ENCODE measurements at places on chromosomes 12 and 14. TPM values are rescaled to one million over a fixed set of nuclear protein-coding genes. Genes with fewer than 3 reads are reported as not detected.

The CHPT1 gene
- 40.2 TPM for polyA plus RNA-seq

The JDP2 gene
- polyA plus RNA-seq: 18.4 TPM

DNA sequence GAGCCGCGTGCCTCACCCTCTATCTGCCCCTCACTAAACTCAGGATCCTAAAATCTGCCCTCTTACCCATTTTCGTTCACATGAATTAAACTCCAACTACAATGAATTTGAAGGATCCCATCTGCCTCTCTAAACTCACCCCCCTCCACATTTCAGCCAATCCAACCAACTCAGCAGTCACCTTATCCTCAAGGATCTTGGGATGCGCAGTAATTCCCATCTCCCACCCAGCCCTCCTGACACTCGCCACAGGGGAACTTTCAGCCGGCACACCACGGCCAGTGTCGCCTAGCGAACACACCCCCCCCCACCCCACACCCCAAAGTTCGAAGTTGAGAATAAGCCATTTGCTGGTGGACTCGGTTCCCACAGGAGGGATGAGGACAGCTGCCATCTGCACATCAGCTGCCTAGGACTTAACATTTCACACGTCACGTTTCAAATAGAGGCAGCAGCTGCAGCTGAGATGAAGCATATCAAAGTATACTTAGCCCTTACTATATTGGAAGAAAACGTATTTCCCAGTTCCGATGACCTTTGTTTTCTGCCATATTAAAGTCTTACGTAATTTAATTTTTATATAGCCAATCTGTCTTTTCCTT lies 8.7 kb upstream of the SELPLG start:
- DNase-seq: no peak

DNA sequence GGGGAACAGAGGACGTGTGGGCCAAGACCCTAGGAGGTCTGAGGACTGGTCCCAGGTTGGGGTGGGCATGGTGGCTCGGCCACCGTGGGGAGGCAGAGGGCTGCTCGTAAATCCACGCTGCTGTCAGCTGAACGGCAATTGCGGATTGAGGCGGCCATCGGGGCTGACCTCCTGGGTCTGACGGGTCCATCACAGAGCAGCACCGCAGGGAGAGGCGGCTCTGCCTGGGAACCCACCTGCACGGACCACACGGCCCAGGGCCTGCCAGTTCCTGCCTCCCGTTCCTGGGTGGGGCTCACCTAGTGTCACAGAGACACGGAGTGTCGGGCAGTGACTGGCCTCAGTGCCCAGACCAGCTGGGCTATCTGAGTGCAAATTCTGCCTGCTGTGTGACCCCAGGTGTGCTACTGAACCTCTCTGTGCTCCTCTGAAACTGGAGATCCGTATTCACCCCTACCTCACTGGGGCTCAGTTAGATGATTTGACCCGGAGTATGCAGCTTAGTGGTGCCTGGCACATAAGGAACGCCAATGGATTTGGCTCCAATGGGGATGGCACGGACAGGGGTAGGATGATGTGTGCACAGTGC lies 53.1 kb downstream of the KIF26A start:
- no peak for DNase-seq

GRCh38 chr12:60494244-60494643 lies 898.4 kb downstream of the SLC16A7 start:
- DNase-seq: peak; percentile 1

- no peak for DNase-seq
Observed at GRCh38 chr12:10283027-10283426, 24.6 kb upstream of the KLRD1 start.

DNA sequence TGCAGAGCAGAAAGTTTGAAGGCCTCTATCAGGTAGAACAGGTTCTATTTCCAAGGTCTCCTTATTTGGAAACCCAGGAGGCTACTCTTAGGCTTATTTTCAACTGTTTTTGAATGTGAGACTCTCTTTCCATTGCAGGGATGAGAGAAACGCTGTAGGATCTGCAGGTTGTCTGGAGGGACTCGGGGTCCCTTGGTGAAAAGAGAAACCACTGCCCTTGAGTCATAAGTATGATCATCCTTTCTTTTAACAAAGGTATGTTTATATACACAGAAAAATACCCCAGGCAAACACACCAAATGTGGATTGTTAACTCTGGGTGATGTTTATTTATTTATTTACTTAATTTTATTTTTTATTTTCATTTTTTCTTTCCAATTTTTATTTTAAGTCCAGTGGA lies 57.8 kb upstream of the MAX start:
- no peak for DNase-seq

Data from right renal cortex interstitium (tissue), 3 donors.